ENCODE measurements at places on chromosomes 2 and 18. TPM values are rescaled to one million over a fixed set of nuclear protein-coding genes. Genes with fewer than 3 reads are reported as not detected.

REG1B gene
- not detected for total RNA-seq

TSPYL6 gene
- not detected for total RNA-seq

DNA sequence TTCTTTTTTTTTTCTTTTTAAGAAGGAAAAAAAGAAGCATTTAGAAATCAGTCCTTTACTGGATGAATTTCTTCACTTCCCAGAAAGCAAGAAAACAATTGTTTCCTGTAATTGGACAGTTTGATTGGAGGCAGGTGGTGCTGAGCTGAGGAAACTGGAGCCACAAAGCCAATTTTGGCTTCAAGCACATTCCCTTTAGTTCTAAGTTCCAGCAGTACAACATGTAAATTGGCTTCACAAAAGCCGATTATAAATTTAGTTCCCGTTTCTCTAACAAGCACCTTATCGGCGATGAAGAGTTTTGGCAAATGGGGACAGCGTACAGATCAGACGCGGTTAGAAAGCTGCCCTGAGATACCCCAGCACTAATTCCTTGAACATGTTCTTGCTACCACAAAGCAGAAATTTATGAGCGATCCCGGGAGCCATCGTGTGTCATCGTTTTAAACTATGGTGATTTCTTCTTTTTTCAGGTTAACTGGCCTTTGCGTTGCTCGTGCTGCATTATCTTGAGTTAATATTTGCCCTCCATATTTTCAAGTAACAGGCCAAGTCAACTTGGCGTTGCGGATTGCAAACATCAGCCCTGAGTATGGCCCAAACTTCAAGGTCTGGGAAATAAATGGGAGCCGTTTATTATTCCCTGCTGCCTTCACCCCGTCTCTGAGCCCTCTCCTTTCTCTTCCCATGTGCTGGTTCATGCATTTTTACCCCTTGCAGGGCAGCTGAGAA, 190.4 kb upstream of the ID2 start:
- no peak for DNase-seq
- no peaks in the 10 kb centered on the region for H3K36me3 ChIP-seq
- H3K27me3 ChIP-seq = no peaks in the 10 kb centered on the region
- no peak overlapping the region for H3K27ac ChIP-seq
- no peak overlapping the region for H3K4me3 ChIP-seq

DNA sequence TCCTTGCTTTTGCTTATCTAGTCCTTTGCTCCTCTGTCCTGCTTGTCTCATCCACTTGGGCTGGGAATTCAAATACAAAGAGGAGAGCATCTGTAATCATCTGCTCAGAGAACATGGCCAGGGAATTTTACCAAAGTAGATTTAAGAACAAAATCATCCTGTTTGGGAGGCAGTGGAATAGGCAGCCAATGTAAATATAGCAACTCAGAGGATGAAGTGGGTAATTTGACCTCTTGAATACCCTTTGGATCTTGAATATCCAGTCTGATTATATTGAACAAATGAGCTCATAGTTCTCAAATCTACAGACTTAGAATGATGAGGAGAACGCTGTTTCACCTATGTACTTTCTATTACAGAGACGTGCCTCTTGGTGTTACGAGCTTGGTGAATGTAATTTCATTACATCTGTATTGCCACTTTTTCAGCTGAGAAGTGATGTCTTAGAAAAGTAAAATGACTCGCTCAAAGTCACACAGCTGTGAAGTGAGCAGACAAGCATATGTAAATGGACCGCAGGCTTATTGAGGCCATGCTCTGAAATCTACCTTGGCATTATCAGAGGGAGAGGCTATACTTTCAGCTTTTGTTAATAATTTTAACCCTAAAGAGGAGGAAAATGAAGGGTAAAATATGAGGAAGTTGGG, 266.3 kb downstream of the MTX2 start:
- DNase-seq = no peak
- H3K27ac ChIP-seq = no peak overlapping the region
- no peaks in the 10 kb centered on the region for H3K4me1 ChIP-seq
- no peaks in the 10 kb centered on the region for H3K36me3 ChIP-seq
- no peak overlapping the region for H3K4me3 ChIP-seq

GRCh38 chr18:24702001-24702515, 241.6 kb downstream of the HRH4 start:
- H3K27ac ChIP-seq = no peak overlapping the region
- no peaks in the 10 kb centered on the region for H3K36me3 ChIP-seq
- no peak overlapping the region for H3K4me3 ChIP-seq
- H3K27me3 ChIP-seq = peaks cover 13% of the 10 kb centered on the region

- no peak overlapping the region for H3K4me3 ChIP-seq
- peaks cover 11% of the 10 kb centered on the region for H3K27me3 ChIP-seq
- H3K36me3 ChIP-seq = no peaks in the 10 kb centered on the region
- H3K27ac ChIP-seq = no peak overlapping the region
- H3K4me1 ChIP-seq = no peaks in the 10 kb centered on the region
Measured at GRCh38 chr2:201949181-201949926, 84.3 kb upstream of the FZD7 start.

DNA sequence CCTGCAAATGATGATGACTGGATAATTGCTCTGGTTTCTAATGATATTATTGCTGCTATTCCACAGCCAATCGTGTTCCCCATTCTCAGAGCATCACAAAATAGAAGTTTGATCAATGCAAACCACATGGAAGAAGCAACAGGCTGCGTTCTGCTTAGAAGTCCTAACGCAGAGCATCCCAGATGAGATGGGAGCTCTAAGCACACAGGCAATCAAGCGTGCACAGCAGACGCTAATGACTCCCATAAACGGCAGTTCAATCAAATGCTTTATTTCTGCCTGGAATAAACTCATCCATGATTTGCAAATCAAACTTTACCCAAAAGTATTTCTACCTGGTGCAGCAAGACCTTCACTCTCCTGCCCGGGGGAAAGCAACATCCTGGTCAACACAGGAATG, 304.2 kb downstream of the FBXO15 start:
- H3K36me3 ChIP-seq = no peaks in the 10 kb centered on the region
- no peak for DNase-seq
- peaks cover 1% of the 10 kb centered on the region for H3K4me1 ChIP-seq
- no peak overlapping the region for H3K4me3 ChIP-seq
